Activated naive CD8-positive, alpha-beta T cell treated with anti-CD3 and anti-CD28 coated beads for 36 hours (primary cell): ENCODE measurements at places on chromosomes 11 and 22.

GRCh38 chr11:82823647-82824619 lies 76.3 kb downstream of the PRCP start:
- no peak for DNase-seq

GRCh38 chr11:71240865-71241691 lies 11.3 kb downstream of the SHANK2 start:
- DNase-seq = no peak

- no peak for DNase-seq
These were observed 60.5 kb upstream of the MMP13 start for GRCh38 chr11:103016031-103016430.

DNA sequence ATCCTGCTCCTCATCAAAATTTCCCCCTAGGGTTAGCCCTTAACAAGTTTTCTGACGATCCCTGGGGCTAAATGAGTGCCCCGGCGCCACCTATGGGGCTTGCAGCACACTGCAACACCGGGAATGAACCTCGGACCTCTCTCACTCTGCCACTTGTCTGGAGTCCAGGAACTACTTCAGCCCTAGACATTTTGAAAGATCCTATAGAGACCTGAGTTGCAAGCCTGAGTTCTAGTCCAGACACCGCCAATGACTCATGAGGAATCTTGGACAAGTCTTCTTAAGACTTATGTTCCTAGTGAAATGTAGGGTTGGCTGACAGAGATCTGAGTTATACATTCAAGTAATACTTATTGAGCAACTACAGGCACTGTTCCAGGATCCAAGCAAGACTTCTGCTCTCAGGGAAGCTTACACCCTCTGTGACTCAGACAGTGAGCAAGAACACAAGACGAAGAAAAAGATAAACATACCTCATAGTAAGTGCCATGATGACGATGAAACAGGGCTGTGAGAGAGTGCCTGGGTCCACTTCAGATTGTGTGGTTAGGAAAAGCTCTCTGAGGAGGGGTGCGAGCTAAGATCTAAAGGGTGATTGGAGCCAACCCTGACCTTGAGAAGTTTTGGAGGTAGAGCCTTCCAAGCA lies 10.2 kb upstream of the STK33 start:
- DNase-seq = peak; percentile 47

GRCh38 chr22:28710107-28710506 lies 30.5 kb upstream of the TTC28 start:
- DNase-seq = no peak

DNA sequence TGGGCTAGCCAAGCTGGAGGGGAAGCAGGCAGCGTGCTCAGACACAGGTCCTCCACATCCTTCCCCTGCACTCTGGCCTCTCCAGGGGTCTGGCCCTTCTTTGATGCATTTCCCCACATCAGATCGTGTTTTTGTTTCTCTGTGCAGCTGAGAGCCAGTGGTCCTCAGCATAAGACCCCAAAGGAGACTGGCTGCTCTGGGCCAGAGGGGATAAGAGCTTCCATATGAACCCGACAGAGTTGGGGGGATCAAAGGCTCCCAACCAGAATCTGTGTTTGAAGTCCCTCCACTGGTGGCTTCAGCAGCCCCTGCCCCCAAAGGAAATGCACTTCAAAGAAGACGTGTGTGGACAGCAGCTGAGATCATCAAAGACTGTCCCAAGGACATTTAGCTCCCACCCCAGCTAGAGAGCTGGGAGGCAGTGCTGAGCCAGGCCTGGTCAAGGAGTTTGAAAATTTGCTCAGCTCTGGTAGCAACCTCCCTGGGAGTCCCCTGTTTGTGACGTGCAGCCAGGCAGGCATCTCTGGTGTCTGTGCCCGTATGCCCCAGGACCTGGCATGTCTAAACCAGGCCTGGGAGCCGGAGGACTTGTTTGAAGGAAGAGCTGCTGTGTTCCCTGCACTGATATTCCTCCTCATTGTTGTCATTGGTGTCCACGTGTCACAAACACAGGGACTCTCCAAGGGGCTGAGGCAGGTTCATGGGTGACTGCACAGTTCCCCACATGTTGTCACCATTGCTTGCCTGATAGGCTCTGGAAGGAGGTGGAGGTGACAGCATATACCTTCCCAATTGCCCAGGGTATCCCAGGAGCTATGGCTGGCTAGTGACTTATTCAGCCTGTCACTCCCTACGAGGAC lies 99.0 kb downstream of the AMOTL1 start:
- no peak for DNase-seq

DNA sequence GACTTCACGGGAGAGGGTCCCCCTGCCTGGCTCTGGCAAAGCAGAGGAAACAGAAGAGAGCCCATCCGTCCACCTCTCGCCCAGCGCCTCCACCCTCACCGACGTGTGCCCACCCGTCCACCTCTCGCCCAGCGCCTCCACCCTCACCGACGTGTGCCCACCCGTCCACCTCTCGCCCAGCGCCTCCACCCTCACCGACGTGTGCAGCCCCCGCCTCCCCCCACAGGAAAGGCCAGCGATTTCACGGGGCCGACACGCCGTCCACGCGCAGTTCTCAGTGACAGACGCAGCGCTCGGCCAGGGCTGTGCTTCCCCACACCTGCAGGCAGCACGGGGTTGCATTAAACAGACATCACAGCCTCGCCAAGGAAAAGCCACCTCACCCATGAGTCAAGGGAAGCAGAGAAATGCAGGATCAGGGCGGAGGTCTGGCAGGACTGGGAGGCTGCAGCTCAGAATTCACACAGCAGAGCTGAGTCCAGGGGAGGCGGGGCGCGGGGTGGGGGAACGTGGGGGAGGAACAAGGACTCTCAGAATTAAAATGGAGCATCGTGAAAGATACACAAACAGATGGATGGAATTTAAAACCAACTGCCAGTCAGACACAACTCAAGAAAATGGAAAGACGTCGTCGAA lies 377.7 kb downstream of the BRD1 start:
- no peak for DNase-seq
